ENCODE measurements at places on chromosomes 6 and 20. TPM values are rescaled to one million over a fixed set of nuclear protein-coding genes. Genes with fewer than 3 reads are reported as not detected.

Gene SYNDIG1
- total RNA-seq: 0.27 TPM

Gene RCAN2
- total RNA-seq: 7.6 TPM

Gene SKIC2
- 77.4 TPM for total RNA-seq

Gene SLC25A27
- total RNA-seq: 8.7 TPM

Gene DDO
- not detected for total RNA-seq

Gene RAB5IF
- total RNA-seq: 136 TPM

Gene PERP
- 57.6 TPM for total RNA-seq

Gene NCOA5
- total RNA-seq: 27.8 TPM

Gene RPP21
- total RNA-seq: 90.8 TPM

DNA sequence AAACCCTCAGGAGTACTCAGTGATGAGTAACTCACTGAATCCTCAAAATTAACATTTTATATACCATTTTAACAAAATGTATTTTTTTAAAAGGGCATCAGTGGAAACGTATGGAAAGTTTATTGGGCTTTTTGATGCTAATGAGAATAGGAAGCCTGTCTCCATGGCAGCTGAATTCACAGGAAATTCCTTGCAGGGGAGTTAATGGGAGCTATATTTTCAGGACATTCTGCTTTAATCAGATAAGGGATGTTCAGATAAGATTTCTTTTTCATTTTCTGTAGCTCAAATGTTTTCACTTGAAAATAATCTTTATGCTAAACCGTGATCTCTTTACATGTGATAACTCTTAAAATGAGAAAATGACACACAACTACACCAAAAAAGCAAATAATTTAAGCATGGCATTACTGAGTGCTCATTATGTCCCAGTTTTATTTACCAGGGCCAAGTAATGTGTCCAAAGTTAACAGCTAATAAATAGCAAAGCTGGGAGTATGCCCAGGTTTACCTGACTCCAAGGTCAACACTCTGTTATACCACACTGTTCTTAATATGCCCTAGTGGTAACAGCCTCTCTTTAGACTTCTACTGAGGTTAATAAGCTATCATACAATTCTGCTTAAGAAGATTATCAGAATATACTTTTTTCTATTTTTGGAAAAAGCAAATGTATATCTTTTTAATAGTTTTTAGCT lies 348.1 kb downstream of the GRIK2 start:
- H3K4me3 ChIP-seq: no peak overlapping the region
- no peak overlapping the region for H3K27ac ChIP-seq
- no peaks in the 10 kb centered on the region for H3K27me3 ChIP-seq
- H3K36me3 ChIP-seq: no peaks in the 10 kb centered on the region
- H3K4me1 ChIP-seq: no peaks in the 10 kb centered on the region

DNA sequence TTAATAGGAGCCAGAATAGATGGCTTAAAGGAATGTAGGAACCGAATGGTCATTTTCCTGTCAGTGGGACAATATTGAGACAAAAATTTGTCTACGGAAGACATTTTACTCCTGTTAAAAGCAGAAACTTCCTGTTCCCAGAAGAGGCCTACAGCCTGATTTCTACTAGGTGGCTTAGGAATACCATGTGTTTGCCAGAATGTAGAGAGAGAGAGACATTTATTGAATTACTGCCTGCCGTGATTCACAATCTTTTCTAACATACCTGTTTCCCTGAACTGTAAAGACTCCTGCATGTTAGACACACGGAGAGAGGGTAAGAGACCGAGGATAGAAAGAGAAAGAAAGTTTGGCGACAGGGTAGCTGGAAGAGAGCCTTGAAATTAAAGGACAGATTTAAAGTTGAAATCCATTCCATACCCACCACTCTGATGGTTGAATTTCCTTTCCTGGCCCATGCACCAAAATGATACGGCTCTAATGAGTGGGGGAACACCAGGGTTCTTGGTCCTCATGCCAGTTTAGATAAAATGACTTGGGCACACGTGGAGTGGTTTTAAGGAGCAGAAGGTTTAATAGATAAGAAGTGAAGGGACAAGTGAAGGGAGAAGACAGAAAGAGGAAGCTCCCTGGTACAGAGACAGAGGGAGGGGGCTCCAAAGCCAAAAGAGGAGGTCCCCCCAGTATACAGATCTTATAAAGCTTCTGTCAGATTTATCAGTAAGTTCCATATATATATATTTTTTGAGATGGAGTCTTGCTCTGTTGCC lies 22.5 kb downstream of the NCOA3 start:
- no peak overlapping the region for H3K27ac ChIP-seq
- H3K4me3 ChIP-seq: no peak overlapping the region
- no peaks in the 10 kb centered on the region for H3K36me3 ChIP-seq
- DNase-seq: no peak
- no peaks in the 10 kb centered on the region for H3K27me3 ChIP-seq
- H3K4me1 ChIP-seq: peaks cover 1% of the 10 kb centered on the region

GRCh38 chr6:33806841-33807240 lies 3.0 kb upstream of the MLN start:
- H3K4me1 ChIP-seq: no peaks in the 10 kb centered on the region
- no peak for DNase-seq
- H3K27me3 ChIP-seq: peaks cover 49% of the 10 kb centered on the region

DNA sequence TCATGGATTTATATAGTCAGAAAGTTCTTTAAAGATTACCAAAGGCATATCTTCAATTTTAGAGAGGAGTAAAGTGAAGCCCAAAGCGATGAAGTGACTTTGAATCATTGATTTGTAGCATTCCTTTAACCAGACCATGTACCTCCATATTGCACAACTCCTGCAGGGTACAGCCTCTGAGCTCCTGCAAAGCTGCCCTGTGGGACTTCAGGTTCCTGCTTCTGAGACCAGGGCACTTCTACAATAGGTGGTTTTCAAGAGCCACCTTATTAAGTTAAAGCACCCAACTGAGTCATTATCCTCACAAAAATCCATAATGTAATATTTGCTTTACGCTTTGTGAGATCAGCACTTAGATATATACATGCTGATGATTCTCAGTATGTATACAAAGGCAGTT lies 270.7 kb upstream of the RGS17 start:
- no peaks in the 10 kb centered on the region for H3K36me3 ChIP-seq
- no peak overlapping the region for H3K4me3 ChIP-seq
- no peaks in the 10 kb centered on the region for H3K4me1 ChIP-seq
- no peak overlapping the region for H3K27ac ChIP-seq
- no peak for DNase-seq
- H3K27me3 ChIP-seq: no peaks in the 10 kb centered on the region

DNA sequence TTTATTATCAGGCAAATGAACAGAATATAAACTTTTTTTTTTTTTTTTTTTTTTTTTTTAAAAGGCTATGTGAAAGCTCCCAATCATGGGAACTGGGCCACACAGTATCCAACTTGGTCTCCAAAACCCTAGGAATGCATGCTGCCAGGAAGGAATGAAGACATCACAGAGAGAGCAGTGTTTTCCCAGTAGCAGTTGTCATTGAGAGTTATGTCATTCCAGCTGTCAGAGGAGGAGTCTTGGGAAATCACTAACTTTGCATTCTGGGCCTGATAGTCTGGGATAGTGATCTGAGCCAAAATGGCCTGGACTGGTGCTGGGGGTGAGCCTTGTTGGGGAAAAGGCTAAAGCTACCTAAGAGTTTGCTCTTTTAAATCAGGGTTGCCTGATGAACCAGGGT lies 231.3 kb upstream of the MAP3K7 start:
- no peak overlapping the region for H3K4me3 ChIP-seq
- DNase-seq: no peak

- H3K4me1 ChIP-seq: no peaks in the 10 kb centered on the region
- DNase-seq: no peak
These were observed 150.8 kb downstream of the AHI1 start for GRCh38 chr6:135346747-135347146.

DNA sequence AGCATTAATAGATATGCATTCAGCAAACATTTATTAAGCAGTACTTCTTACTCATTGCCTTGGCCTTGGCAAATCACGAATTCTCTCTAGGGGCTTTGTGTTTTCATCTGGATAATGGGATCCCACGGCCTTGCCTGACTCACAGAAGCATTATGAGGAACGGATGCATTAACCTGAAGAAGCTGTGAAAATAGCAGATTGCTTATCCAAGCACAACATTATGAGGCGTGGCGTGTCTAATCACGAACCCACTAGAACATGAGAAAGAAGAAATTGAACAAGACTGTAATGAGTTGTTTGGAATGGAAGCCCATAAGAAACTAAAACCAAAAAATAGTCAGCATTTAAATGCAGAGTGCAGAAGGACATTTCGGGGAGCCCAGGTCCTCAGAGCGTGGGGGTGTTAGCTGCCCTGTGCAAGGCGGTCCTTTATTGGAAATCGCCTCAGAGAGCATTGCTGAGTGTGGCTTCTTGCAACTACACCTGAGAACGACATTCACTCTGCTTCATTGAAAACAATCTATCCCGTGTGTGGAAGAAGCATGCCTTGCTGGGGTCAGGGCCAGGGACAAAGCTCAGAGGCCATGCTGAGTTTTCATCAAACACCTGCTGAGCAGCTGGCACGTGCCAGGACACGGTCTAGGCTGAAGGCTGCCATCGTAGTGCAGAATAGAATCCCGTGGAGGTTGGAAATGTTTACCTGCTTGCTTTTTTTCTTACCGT lies 179.9 kb downstream of the ZDHHC14 start:
- no peak for DNase-seq
- no peak overlapping the region for H3K27ac ChIP-seq
- H3K27me3 ChIP-seq: no peaks in the 10 kb centered on the region
- no peak overlapping the region for H3K4me3 ChIP-seq
- H3K36me3 ChIP-seq: no peaks in the 10 kb centered on the region
- H3K4me1 ChIP-seq: peaks cover 7% of the 10 kb centered on the region

GRCh38 chr6:141488488-141488887 lies 644.2 kb upstream of the GJE1 start:
- H3K4me3 ChIP-seq: no peak overlapping the region
- H3K36me3 ChIP-seq: no peaks in the 10 kb centered on the region
- no peak for DNase-seq
- no peak overlapping the region for H3K27ac ChIP-seq

- H3K27ac ChIP-seq: no peak overlapping the region
- H3K27me3 ChIP-seq: peaks cover 32% of the 10 kb centered on the region
These were observed 81.8 kb upstream of the SPACA1 start for GRCh38 chr6:87965806-87966205.

GRCh38 chr6:25576919-25577318 lies 75.1 kb upstream of the SCGN start:
- no peaks in the 10 kb centered on the region for H3K36me3 ChIP-seq
- no peak for DNase-seq
- H3K27ac ChIP-seq: no peak overlapping the region
- no peak overlapping the region for H3K4me3 ChIP-seq
- H3K27me3 ChIP-seq: no peaks in the 10 kb centered on the region

DNA sequence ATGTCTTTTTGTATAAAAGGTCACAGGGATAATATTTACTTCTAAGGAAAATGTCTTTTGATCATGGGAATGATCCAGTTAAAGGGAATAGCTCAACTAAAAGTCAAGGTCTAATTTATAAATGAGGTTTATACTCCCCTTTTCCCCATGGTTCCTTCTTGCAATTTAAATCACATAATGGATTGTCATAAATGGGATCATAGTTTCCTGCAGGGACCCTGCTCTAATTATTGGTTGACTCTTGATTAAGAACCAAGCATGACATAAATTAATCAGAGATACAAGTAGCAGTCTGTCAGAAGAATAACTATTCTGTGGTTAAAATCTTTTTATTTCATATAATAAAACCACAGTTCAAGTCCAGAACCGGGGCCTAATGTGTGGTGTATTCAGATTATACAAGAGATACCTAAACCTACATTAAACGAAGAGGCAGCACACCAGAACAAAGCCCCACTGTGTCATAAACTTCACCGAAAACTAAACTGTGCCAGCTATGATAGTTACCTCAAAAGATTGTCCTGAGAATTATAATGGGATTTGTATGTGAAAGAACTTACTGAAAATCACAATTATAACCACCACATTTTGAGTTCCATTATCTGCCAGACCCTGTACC lies 43.0 kb upstream of the CD83 start:
- no peaks in the 10 kb centered on the region for H3K36me3 ChIP-seq
- no peak overlapping the region for H3K27ac ChIP-seq
- DNase-seq: no peak

DNA sequence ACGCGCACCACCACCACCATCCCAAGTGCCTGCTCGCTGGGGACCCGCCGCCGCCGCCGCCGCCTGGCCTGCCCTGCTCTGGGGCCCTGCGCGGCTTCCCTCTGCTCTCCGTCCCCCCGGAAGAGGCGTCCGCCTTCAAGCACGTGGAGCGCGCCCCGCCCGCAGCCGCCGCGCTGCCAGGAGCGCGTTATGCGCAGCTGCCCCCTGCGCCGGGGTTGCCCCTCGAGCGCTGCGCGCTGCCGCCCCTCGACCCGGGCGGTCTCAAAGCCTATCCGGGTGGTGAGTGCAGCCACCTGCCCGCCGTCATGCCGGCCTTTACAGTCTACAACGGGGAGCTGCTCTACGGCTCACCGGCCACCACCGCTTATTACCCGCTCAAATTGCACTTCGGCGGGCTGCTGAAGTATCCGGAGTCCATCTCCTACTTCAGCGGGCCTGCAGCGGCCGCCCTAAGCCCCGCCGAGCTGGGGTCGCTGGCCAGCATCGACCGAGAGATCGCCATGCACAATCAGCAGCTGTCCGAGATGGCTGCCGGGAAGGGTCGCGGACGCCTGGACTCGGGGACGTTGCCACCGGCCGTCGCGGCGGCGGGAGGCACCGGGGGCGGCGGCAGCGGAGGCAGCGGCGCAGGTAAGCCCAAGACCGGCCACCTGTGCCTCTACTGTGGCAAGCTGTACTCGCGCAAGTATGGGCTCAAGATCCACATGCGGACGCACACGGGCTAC lies 7.2 kb downstream of the PRDM13 start:
- no peaks in the 10 kb centered on the region for H3K36me3 ChIP-seq
- no peak for DNase-seq
- peak overlapping the region; percentile 48 for H3K4me3 ChIP-seq
- peaks cover 25% of the 10 kb centered on the region for H3K4me1 ChIP-seq

DNA sequence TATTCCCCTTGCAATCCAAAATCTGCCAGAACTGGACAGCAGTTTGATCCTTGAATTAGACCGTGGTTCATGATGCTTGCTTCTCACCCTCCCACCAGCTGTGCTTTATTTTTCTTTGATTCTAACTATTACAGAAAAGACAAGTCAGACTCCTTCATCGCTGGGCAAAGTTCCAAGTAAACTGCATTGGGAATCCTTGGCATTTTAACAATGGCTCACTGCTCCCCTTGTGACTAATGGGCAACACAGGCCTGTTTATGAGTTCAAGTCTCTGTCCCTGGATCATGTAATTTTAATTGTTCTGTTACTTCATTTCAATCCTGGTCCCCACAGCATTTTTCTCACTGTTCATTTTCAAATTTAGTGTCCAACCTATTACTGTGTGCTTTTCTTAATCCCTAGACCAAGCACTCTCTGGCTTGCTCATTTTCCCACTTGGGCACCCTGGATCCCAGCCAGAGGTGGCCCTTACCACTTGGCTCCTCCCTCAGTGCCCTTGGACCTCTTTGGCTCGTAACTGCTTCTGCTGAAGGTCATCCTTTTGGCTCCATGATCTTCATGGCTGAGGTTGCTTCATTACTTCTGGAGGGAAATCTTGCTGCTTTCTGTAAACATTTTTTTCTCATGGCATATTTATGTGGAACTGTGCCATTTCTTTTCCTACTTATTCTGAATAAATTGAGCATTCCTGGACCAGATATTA lies 32.8 kb downstream of the PSMB9 start:
- H3K4me3 ChIP-seq: no peak overlapping the region
- DNase-seq: no peak
- no peaks in the 10 kb centered on the region for H3K36me3 ChIP-seq

Measured in transverse colon (tissue), 4 donors.